Smooth muscle cell of bladder (primary cell): ENCODE measurements at places on chromosomes 6 and 20. TPM values are rescaled to one million over a fixed set of nuclear protein-coding genes. Genes with fewer than 3 reads are reported as not detected.

The DYNLT2 gene
- total RNA-seq = 0.65 and 0.85 TPM in 2 replicates

The CST8 gene
- not detected in 2 replicates for total RNA-seq

The BMP2 gene
- 7.6 and 8.8 TPM in 2 replicates for total RNA-seq

The PPP1R16B gene
- total RNA-seq = 0.09 TPM in 1 of 2 replicates, not detected in the other

The TRIM15 gene
- not detected in 2 replicates for total RNA-seq

The COL11A2 gene
- 0.14 and 0.46 TPM in 2 replicates for total RNA-seq

The GLP1R gene
- not detected in 2 replicates for total RNA-seq

The NOX3 gene
- not detected in 2 replicates for total RNA-seq

The SLX4IP gene
- 3.7 and 3.8 TPM in 2 replicates for total RNA-seq

The RIPPLY2 gene
- total RNA-seq = 0.28 TPM in 1 of 2 replicates, not detected in the other

The CCM2L gene
- not detected in 2 replicates for total RNA-seq

The KCNB1 gene
- under 0.01 TPM in 2 replicates for total RNA-seq

The CTCFL gene
- not detected in 2 replicates for total RNA-seq

The ZNF311 gene
- 1.9 and 2.1 TPM in 2 replicates for total RNA-seq

The NINL gene
- total RNA-seq = 8.2 and 10.3 TPM in 2 replicates

The FAM83C gene
- not detected in 2 replicates for total RNA-seq

The MYB gene
- total RNA-seq = 0.09 and 0.14 TPM in 2 replicates

The HLA-DPA1 gene
- 2.8 TPM in 1 of 2 replicates, not detected in the other for total RNA-seq

The HTR1E gene
- total RNA-seq = not detected in 2 replicates

The WASF1 gene
- total RNA-seq = 5.8 and 6.5 TPM in 2 replicates

The DEFB124 gene
- not detected in 2 replicates for total RNA-seq

The XKR7 gene
- not detected in 2 replicates for total RNA-seq

The PXDC1 gene
- 40.7 and 49.5 TPM in 2 replicates for total RNA-seq

The NR2E1 gene
- total RNA-seq = not detected in 2 replicates

The CDK19 gene
- 7.4 and 7.6 TPM in 2 replicates for total RNA-seq

The MTFR2 gene
- 0.57 and 0.83 TPM in 2 replicates for total RNA-seq
